ENCODE measurements at places on chromosomes 11 and 22. TPM values are rescaled to one million over a fixed set of nuclear protein-coding genes. Genes with fewer than 3 reads are reported as not detected.

GRCh38 chr22:36065775-36066544 lies 37.3 kb upstream of the RBFOX2 start:
- DNase-seq: peak; percentile 47
- no peak overlapping the region for H3K27ac ChIP-seq
- no peaks in the 10 kb centered on the region for H3K36me3 ChIP-seq
- H3K27me3 ChIP-seq: peaks cover 3% of the 10 kb centered on the region

GRCh38 chr11:73225851-73226250 lies 7.8 kb downstream of the P2RY2 start:
- H3K4me1 ChIP-seq: no peaks in the 10 kb centered on the region
- no peak overlapping the region for H3K4me3 ChIP-seq
- H3K36me3 ChIP-seq: no peaks in the 10 kb centered on the region
- H3K27ac ChIP-seq: no peak overlapping the region

DNA sequence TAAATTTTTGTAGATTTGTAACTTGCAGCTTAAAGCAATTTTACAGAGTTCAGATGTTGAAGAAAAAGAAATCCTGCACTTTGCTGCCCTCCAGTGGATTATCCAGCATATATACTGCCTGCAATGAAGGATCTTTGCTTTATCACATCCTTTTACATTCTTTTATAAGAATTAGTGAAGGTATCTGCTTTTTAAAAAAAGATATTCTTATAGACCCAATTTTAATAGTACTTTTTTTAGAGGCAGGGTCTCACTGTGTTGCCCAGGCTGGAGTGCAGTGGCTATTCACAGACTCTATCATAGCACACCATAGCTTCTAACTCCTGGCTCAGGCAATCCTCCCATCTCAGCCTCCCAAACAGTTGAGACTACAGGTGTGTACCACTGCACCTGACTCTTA lies 60.7 kb downstream of the TTC17 start:
- H3K27ac ChIP-seq: no peak overlapping the region
- H3K4me3 ChIP-seq: no peak overlapping the region
- peak; percentile 24 for DNase-seq

DNA sequence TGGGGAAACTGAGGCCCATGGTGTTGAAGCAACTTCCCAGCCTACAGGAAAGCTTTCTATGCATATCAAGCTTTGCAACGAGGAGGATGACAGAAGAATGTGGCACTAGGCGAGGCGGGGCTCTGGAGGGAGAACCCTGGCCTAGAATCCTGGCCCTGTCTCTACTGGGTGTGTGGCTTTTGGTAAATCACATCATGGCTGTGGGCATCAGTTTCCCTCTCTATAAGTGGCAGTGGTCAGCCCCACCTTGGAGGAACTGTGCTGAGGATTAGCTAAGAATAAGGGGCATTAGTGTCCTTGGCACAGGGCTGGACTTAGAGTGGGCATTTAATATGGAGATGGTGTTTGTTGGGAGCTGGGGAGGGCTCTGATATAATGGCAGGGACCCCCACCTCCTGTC lies 122.6 kb upstream of the CRYBB3 start:
- no peaks in the 10 kb centered on the region for H3K27me3 ChIP-seq
- H3K4me3 ChIP-seq: no peak overlapping the region
- DNase-seq: no peak

C22orf23 gene
- not detected for total RNA-seq

IFTAP gene
- total RNA-seq: not detected

DNA sequence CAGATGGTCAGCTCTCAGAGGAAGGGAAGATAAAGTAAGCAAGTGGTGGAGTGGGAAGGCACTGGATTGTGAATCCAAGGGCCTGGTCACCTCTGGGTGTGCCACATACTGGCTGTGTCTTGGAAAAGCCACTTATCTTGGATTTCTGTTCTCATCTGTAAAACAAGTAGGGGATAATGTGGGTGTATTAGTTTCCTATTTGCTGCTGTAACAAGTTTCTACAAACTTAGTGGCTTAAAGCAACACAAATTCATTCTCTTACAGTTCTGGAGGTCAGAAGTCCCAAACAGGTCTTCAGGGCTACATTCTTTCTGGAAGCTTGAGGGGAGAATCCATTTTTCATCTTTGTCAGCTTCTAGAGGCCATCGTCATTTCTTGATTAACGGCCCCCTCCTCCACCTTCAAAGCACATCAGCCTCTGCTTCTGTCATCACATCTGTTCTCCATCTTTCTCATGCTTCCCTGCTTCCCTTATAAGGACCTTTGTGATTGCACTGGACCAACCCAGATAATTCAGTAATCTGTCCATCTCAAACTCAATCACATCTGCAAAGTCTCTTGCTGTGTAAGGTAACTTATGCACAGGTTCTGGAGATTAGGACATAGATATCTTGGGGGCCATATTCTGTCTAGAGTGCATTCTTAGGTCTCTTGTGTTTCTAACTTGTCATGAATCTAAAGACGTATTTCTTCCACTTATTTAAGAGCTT lies 75.9 kb downstream of the C22orf31 start:
- no peak overlapping the region for H3K27ac ChIP-seq
- H3K4me1 ChIP-seq: no peaks in the 10 kb centered on the region
- H3K27me3 ChIP-seq: no peaks in the 10 kb centered on the region
- no peaks in the 10 kb centered on the region for H3K36me3 ChIP-seq

GRCh38 chr11:59199546-59200422 lies 12.9 kb downstream of the MPEG1 start:
- no peak for DNase-seq

DNA sequence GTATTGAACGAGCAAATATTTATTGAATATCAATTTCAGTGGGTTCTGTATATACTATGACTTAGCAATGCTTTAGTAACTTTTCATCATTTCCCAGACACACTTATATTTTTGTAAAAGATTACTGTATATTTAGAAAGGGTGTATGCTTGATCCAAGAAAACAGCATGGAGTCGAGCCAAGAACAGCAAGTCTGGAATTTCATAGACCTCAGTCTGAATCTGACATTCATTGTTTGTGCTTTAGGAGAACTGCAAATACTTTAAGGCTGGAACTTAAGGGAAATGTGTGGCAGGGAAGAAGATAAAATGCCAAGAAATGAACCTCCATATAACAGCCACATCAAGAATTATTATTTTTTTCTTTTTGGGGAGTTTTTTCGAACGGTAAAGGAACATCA lies 1156.8 kb downstream of the LRRC4C start:
- H3K27me3 ChIP-seq: no peaks in the 10 kb centered on the region
- H3K4me1 ChIP-seq: no peaks in the 10 kb centered on the region
- H3K27ac ChIP-seq: no peak overlapping the region
- H3K4me3 ChIP-seq: no peak overlapping the region
- H3K36me3 ChIP-seq: no peaks in the 10 kb centered on the region
- no peak for DNase-seq

GRCh38 chr11:73461335-73461840 lies 85.2 kb downstream of the RELT start:
- no peak for DNase-seq
- peaks cover 2% of the 10 kb centered on the region for H3K36me3 ChIP-seq
- H3K4me1 ChIP-seq: no peaks in the 10 kb centered on the region
- H3K27me3 ChIP-seq: no peaks in the 10 kb centered on the region
- no peak overlapping the region for H3K4me3 ChIP-seq
- no peak overlapping the region for H3K27ac ChIP-seq

GRCh38 chr11:13767471-13767870 lies 99.0 kb downstream of the FAR1 start:
- no peaks in the 10 kb centered on the region for H3K4me1 ChIP-seq
- DNase-seq: no peak
- no peaks in the 10 kb centered on the region for H3K36me3 ChIP-seq

GGTLC3 gene
- total RNA-seq: not detected

DEPDC7 gene
- 0.64 TPM for total RNA-seq

APOBEC3A gene
- total RNA-seq: not detected

Measured in CD4-positive, CD25-positive, alpha-beta regulatory T cell (primary cell).